ENCODE measurements at places on chromosomes 6 and 20.

- DNase-seq: no peak
These were observed 23.6 kb downstream of the STMND1 start for GRCh38 chr6:17125407-17125806.

DNA sequence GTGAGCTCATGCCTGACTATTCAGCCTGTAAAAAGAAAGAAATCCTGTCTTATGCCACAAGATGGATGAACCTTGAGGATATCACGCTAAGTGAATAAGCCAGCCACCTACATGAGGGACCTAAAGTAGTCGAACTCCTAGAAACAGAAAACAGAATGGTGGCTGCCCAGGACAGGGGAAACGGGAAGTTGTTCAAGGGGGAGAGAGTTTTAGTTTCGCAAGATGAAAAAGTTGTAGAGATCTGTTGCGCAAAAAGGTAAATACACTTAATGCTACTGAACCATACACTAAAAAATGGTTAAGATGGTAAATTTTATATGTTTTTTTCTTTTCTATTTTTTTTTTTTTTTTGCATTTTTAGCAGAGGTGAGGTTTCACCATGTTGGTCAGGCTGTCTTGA lies 74.1 kb upstream of the RALY start:
- no peak for DNase-seq

DNA sequence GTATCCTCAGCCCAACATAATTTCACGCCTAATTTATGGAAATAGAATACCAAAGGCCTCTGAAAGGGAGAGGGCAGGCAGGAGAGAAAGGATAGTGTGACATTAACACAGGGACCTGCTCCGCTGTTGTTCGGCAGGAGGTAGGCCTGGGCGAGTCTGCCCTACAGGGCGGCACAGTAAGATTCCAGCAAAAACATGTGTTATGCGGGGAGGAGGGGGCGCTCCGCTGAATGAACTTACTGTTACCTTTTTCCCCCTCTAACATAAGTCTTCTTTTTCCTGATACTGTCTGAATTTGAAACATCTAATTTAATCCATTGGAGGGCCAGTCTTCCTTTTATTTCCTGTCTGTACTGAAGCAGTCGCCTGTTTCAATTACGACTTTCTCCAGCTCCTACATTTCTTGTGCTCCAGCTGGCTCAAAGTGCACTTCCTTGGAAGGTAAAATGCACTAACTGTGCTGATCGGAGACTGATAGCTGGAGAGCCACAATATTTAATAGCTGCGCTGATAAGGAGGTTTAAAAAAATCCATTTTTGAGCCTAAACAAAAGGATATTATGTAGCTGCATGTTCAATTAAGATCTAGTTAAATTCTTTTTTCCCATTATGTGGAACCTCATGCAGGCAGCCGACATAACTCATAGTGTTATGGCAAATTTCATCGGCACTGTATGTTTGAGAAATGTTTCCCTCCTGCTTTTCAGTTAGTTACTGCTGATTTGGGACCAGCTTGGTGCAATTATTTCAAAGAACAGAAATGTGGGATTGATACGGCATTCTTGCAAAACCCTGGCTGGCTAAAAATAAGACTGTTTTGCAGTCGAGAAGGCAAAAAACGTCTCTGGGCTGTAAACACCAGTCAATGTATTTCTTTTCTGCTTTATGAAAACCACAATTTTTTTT lies 193.0 kb downstream of the FOXC1 start:
- DNase-seq: no peak

DNA sequence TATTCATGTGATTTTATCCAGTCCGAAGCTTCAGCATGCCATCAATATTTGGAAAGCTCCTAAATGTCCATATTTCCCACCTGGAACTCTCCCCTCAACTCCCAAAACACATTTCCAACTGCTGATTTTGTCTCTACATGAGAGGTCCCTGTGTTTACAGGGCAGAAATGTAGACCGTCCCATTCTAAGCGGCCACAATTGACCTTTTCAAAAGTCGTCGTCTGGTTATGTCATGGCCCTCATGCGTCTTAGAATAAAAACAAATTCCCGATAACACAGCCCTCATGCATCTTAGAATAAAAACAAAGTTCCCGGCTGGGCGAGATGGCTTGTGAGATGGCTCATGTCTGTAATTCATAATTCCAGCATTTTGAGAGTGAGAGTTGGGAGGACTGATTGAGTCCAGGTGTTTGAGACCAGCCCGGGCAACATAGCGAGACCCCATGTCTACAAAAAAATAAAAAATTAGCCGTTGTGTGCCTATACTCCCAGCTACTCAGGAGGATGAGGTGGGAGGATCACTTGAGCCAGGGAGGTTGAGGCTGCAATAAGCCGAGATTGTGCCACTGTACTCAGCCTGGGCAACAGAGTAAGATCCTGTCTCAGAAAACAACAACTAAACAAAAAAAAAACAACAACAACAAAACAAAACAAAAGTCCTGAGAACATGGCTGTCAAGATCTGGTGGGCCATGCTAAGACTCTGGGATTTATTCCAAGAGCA lies 6.4 kb upstream of the ZNF217 start:
- DNase-seq: no peak

DNA sequence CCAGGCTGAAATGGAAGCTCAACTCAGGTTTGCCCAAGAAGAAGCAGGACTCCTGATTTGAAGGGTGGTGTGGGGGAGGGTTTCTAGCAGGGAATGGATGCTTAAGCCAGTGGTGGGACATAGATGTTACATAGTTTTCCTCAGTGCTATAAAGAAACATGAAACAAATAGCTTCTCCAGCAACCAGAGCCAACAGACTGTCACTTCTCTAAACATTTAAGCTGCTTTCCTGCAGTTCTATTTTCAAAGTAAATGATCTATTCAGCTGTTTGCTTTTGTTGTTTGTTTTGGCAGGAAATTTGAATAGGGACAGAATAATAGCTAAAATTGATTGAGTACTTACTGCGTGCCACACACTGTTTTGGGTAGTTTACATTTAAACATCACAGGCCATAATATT lies 169.0 kb downstream of the UST start:
- DNase-seq: no peak

- DNase-seq: no peak
These were observed 4.1 kb upstream of the CRYBG1 start for GRCh38 chr6:106356378-106356777.

DNA sequence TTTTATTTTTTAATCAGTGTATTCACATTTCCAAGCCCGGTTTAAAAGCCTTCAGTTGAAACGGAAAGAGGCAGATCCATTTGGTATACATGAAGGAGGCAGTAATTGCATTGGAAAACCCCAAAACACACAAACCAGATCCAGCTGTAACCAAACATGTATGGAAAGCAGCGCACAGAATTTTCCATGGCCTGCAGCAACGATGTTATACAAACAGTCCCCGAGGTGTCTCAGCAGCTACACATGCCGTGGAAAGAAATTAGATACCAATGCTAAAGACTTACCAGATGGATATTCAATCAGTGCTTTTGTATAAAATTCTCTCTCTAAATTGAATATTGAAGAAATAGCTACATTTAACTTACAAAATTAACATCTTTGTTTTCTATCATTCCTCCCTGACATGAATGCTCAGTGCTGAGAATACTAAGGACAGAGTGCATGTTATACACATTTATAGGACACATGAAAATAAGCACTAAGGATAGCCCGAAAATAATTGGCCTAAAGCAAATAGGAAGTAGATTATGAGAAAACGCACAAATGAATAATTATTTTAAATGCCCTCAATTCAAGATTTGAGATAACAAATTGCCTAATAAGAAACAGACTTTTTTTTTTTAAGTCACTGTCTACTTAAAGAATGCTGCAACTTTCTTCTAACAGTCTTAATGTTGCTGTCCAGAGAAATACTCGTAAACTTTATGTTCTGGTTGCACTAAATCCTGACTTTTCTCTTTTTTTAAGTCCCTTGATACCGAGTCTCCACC lies 713.1 kb downstream of the HDGFL1 start:
- DNase-seq: no peak

DNA sequence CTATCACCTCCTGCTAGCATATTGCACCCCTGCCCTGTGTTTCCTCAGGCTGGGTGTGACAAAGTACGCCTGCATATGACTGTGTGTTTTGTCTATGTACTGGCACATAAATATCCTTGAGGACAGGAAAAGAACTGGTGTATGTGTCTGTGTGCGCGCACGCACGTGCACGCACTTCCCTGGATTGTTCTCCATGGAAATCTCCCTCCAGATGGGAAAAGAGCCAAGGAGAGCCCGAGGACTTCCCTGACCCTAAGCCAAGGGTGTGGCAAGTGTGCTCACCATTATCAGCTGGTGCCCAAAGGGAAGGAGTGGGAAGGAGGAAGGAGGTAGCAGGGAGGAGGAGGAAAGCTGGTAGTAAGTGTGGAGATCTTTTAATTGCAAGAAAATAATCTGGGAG lies 117.6 kb downstream of the HIVEP2 start:
- no peak for DNase-seq

DNA sequence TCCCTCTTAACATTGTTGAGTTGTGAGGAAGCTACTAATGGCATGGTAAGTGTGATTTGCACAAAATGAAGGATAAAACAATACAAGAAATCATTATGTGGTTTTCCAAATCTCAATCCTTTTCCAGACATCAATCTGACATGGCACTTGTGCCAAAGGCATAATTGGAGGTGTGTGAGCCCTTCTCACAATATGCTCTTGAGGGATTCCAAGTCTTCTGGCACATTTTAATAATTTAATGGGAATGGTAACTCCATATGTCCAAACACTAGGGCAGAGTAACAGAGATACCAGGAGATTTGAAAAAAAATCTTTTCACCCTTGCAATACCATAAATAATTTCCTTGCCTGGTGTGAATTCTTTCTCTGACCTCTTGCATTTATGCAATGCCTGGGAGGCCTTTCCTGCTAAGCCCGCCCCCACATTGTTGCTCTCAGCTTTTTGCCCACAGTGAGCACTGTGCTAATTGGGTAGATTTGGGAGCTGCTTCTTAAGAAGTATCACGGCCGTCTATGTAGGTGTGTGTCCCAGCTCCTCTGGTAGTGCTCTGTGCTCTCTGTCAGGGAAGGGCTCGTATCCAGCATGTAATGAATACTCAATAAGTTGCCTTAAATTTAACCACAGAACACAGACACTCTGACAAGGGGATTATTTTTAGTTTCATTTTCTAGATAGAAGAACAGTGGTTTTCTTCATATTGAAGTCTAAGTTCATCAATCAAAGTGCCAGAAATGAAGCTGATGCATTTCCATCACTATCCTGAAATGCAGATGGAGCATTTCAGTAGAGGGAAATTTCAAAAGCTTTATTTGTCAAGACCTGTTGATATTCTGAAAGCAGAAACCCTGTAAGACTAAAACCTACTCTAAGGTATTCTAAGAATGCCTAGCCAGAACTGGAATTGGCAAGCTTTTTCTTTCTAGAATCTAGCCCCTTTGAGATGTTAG lies 54.4 kb upstream of the CEP85L start:
- DNase-seq: no peak

DNA sequence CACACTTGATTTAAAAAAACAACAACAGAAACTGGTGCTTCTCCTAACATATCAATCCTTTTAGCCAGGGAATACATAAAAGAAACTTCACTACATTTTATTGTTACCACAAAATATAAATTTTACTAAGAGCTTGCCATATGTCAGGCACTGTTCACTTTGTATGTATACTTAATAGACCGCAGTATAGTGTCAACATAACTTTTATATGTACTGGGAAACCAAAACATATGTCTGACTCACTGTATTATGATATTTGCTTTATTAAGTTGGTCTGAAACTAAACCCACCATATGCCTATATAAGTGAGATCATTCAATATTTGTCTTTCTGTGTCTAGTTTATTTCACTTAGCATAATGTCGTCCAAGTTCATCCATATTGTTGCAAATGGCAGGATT lies 108.4 kb downstream of the KLHL32 start:
- no peak for DNase-seq

- DNase-seq: no peak
These were observed 61.2 kb downstream of the VIP start for GRCh38 chr6:152811785-152812184.

DNA sequence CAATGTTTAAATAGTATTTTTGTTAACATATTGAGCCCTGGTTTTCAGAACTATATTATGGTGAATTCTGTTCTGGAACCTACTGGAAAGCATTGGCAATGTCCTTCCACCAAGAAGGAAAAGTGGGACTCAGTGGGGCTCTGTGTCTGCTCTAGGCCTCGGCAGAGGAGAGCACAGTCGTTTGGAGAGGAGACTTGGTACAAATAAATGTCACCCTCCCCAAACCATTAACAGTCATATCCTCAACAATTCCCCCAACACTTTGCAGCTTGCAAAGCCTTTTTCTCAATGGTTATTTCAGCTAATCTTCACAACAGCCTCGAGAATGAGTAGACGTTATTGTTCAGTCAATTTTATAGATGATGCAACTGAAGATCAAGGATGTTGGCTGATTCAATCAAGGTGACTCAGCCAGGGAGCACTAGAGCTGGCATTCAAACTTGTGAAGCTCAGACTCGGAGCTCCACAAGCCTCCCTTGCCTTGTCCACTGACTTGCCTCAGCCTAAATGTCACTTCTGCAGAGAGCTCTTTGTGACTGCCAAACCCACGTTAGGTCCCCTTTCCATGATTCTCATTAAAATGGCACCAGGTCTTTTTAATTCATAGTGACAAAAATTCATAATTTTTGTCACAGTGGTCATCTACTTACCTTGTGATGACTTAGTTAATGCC lies 60.6 kb downstream of the TOX2 start:
- DNase-seq: peak; percentile 42

GRCh38 chr6:145055567-145055966 lies 679.8 kb downstream of the EPM2A start:
- DNase-seq: no peak

- DNase-seq: no peak
These were observed 49.2 kb upstream of the GATA5 start for GRCh38 chr20:62525014-62525413.

DNA sequence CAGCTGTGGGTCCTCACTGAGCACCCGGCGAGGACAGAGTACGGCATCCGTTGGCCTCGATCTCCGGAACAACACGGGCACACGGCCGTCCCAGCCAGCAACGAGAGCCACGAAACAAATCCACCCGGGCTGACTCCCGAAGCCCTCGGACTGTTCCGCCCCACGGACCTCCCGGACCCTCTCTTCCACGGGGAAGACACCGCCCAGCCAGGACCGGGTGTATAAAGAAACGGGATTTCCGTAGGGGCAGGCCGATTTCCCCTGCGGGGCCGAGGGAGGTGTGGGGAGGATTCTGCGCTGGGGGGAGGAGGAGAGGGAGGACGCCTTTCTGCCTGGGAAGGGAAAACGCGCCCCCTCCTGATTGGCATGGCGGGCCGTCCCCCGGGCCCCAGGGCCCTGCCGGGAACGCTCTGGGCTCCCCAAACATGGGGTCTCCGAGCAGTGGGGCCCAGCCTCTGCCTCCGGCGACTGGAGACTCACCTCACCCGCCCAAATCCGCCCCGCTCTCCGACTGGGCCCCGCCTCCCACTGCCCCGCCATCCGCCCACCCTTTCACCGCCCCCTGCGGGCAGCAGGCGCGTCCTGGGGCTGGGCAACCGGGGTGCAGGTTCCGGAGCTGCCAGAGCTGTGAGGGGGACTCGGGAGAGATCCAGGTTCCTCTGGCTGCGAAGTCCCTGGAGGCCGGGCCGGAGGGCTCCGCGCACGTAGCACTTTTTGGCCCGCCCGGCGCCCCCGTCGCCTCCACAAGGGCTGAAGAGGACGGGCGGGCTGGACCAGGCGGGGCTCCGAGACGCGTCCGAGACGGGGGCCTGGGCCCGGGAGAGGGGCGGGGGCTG lies 679 bp upstream of the PPDPF start:
- DNase-seq: no peak
